ENCODE measurements at places on chromosomes 7 and 10.

- DNase-seq, result no peak
These were observed 7.0 kb downstream of the NAPEPLD start for GRCh38 chr7:103141753-103142404.

DNA sequence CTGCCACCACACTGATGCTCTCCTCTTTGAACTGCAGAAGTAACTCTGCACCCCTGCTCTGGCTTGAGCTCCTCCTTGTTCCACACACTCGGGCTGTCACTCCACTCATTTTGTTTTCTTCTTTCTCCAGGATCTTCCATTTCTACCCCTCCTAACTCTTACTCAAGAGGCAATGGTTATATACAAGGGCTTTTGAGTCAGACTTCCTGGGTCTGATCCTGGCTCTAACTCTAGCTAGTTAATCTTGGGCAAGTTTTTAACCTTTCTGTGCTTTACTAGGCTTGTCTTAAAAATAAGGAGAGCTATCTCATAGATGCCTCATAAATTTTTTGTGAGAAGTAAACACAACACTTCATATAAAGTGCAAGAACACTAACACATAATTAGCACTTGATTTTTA lies 45.3 kb upstream of the GNAI1 start:
- DNase-seq, result no peak

GRCh38 chr7:2761131-2761624 lies 73.2 kb downstream of the AMZ1 start:
- DNase-seq, result no peak

DNA sequence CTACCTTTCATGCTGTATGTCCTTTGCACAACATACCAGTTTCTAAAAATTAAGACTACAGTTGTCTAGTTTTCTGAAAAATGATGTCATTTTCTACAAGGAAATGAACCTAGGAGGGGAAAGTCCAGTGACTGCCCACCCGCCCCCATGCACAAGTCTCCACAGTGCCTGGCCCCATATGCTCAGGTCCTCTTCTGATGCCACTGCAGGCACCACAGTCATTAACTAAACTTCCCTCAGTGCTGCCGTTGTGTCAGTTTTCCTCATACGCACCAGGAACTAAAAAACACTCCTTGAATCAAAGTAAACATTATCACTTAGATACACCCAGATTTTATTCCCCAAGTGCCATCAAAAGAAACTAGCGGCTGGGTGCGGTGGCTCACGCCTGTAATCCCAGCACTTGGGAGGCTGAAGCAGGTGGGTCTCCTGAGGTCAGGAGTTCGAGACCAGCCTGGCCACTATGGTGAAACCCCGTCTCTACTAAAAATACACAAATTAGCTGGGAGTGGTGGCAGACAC lies 6.9 kb upstream of the TNS3 start:
- DNase-seq, result no peak

- no peak for DNase-seq
These were observed 4.9 kb upstream of the TCAF1 start for GRCh38 chr7:143906895-143907294.
